ENCODE measurements at places on chromosomes 3 and 15.

GRCh38 chr3:3087279-3087678, 22.9 kb downstream of the IL5RA start:
- no peak for DNase-seq

- DNase-seq = no peak
Measured at GRCh38 chr15:41423979-41424659, 7.2 kb downstream of the RTF1 start.

- no peak for DNase-seq
Measured at GRCh38 chr3:133563186-133563591, 10.3 kb upstream of the CDV3 start.

- DNase-seq = no peak
Measured at GRCh38 chr3:109269577-109270275, 46.6 kb downstream of the DPPA2 start.
